ENCODE measurements at places on chromosomes 11 and 22.

DNA sequence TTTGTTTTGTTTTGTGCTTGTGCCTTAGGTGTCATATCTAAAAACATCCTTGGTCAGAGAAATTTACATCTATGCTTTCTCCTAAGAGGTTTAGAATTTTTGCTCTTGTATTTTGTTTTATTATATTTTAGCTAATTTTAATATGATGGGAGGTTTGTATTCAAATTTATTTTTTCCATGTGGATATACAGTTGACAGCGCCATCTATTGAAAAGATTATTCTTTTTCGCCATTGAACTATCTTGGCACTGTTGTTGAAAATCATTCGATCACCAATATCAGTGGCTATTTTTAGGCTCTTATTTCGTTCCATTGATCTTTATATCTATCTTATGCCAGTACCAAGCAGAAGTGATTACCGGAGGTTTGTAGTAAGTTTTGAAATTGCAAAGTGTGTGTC lies 510.3 kb downstream of the BRD1 start:
- DNase-seq, result no peak

- DNase-seq, result no peak
Measured at GRCh38 chr11:6736495-6737121, 35.2 kb downstream of the OR2AG2 start.

- peak; percentile 82 for DNase-seq
Measured at GRCh38 chr11:77127235-77127911, 673 bp upstream of the MYO7A start.

DNA sequence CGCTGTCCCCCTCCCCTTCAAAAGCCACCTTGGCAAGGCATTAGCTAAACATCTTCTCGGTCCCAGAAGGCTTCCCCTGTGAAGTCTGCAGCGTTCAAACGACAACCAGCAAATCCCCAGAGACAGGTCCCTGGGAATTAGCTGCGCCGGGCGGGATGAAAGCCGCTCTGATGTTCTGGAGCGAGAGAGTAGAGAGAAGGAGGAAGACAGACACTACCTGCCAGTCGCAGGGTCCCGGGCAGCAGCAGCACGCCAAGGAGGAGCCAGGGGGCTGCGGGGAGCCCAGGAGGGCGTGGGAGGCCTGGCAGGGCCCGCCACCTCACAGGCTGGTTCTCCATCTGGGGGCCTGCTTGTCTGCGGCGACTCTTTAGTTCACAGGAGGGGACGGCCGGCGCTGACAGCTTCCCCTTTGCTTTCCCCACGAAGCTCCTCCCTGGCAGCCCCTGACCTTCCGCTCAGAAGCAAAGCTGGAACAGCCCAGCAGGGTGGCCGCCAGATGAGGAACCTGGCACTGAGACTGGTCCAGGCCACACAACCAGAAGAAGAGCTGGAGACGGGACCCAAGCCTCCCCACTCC lies at the start of gene NFAM1:
NFAM1 (minus strand) TSS at position 384 of the 577 bp plus-strand sequence; CDS start at position 338, 46 bp downstream.
- no peak for DNase-seq

- DNase-seq, result no peak
Measured at GRCh38 chr11:116542406-116542805, 230.4 kb downstream of the BUD13 start.

DNA sequence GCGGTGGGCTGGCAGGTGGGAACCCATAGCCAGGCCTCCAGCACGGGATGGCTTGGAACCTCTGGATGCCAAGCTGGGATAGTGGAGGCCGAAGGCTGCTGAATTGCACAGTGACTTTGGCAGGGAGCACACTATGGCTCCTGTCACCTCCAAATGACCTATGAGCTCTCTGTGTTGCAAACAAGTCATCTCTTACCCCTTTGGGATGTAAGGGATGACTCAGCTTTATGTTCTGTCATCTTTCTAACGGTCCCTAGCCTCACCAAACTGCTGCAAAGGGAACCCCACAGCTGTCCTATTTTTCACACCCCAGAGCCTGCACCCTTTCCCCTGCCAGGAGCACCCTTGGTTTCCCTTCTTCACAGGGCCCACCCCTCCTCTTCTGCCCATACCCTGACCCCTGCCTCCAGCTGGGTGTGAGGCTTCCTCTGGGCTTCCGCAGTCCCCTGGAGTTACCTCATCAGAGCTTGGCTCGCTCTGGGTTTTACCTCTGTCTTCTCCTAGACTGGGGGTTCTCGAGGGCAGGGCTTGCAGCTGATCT lies 2.7 kb upstream of the SCUBE1 start:
- DNase-seq, result no peak

DNA sequence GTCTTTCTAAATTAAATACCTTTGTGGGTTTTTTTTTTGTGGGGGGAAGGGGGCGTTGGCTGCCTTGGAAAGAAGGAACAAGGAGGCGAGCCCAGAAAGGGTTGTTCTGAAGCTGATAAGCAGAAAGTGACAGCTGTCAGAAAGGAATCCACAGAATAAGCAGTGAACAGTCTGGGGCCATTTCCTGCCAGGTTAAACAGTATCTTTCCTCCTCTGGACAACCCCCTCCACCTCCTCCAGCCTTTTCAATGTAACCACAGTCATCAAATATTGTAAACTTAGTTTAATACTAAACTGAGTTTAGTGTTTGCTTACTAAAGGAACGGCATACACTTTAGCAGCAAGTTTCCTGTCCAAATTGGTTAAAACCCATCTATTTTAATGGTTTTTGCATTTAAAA lies 271.2 kb upstream of the SYN3 start:
- DNase-seq, result no peak

DNA sequence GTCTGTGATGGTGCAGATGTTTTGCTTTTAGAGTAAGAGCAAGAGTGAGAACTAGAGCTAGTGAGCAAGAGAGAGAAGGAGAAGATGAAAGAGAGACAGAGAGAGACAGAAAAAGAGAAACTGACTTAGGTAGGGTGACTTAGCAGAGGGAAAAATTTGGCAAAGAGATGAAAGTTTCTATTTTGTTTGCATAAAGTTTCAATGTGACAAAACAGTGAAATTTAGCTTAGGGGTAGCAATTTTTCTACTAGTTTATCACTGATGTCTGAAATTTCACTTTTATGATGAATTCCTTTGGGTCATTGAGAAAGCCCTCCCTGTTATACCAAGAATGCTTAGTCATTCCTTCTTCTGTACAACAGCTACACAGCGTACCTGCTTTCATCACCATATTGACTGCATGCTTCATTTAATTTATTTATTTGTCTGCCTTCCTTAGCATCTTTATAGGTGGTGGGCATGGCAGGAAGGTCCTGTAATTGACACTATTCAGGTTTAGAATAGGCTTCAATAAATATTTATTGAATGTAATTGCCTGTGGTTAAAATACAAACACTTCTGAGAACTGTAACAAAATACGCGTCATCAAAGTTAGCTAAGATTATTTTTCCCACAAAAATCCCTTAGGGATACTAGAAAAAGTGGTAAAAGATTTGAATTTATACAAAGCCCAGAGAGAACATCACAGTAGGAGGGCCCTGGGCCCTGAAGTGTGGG lies 19.9 kb upstream of the CTSC start:
- DNase-seq, result no peak

DNA sequence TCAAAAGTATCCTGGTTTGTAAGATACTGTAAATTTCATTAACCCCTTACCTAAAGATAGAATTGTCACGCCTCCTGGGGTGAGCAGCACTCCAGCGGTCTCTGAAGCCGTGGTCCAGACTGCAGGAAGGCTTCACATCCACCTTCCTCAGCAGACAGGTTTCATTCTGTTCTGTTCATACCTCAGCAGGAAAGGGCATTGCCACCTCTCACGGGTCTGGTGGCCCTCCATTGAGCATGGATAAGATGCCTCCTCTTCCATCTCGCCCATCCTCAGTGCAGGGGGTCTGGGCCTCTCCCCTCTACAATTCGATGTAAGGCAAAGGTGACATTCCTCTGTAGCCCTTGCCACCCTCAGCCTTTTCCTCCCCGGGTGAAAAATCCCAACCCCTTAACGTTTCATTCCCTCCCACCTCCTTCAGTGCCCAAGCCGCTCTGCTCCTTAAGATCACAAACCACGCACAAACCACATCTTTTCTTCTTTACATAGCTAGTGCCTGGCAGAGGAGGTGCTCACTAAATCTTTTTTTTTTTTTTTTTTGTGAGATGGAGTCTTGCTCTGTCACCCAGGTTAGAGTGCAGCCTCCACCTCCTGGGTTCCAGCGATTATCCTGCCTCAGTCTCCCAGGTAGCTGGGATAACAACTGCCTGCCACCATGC lies 28.5 kb downstream of the RPUSD4 start:
- no peak for DNase-seq

GRCh38 chr22:31278151-31278621 lies 14.1 kb downstream of the PIK3IP1 start:
- DNase-seq, result no peak

GRCh38 chr11:45453721-45454120 lies 167.6 kb upstream of the SYT13 start:
- DNase-seq, result no peak

DNA sequence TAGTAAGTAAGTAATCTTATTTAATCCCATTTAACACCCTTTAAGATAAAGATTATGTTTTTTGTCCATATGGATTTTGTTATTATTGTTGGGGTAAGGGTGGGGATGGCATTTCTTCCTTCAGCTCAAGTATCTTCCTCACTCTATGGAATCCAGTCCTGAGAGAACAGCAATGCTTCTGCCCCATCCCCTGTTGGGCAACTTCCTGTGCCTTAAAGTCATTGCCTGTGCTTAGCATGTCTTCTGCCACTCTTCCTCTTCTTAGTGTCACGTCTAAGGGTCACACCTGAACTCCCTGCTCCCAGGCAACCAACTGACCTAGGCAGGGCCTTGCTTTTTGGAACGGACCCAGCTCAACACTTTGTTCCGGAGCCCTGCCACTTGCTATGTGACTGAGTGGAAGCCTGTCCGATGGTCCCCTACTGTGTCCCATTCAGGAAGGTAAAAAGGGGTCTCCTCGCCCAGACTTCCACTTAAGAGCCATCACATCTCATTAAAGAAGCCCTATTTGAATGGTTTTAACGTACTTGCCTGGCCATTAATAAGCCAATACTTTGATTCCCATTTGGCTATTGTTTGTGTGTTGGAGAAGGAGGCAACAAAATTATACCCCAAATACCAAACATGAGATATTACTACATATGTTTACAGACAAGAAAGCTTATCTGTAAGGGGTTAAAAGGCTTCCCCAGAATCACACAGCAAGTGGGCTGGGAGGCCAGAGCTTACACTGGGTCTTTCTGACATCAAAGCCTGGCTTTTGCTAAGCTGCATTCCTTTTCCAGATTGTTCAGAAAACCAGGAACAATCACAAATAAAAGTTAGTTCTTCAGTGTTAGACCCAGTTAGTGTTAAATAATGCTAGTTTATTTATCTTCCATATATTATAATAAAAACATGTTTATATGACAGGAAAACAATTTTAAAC lies 59.2 kb downstream of the RAB38 start:
- DNase-seq, result no peak

DNA sequence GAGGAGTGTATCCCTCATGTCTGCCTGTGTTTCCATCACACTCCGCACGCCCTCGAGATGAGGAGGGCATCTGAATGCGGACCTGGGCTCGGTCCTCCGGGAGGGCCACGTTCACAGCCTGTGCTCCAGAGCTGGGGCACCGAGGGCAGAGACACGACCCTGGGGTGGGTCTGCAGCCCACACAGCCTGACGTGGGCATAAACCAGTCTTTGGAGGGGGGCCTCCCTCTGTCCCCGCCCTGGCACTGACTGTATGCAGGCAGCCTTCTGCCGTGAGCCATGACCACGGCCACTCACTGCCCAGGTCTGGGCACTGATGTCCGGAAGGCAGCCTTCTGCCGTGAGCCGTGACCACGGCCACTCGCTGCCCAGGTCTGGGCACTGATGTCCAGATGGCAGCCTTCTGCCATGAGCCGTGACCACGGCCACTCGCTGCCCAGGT lies 1425.1 kb downstream of the BRD1 start:
- no peak for DNase-seq

DNA sequence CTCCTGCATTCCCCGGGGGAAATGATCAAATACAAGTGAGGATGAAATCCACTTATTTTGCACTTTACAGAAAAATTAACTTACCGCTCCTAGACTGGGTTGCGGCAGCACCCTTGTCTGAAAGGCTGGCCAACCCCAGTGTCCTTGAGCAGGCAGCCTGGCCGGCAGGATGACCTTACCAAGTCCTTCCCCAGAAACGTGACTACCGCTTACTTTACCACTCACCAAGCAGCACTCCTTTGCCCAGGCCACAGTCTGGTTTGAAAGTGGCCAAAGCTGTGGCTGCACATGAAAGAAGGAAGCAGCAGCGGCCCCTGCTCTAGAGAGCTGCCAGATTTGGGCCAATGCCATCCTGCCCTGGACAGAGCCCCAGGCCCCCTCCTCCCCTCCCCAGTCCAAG lies 20.3 kb downstream of the MYH9 start:
- no peak for DNase-seq

GRCh38 chr11:65468874-65469333 lies 29.9 kb upstream of the MALAT1 start:
- no peak for DNase-seq

GRCh38 chr11:8018484-8019313 lies 31.6 kb downstream of the EIF3F start:
- DNase-seq, result peak; percentile 81

DNA sequence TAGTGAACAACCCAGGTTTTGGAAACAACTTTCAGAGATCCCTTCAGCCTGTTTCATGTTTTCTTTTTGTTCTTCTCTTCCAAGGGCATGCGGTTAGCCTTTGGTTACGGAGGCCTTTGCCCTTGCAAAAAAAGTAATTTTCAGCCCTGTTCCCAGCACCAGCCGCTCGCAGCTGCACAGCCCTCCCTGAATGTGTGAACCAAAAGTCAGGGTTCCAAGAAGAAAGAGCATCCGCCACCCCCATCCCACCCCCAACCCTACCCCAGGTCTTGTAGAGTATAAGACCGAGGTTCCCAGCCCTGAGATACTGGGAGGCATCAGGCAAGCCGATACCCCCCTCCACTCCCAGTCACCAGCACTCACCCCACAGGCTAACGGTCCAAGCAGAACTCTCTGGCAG lies 56.4 kb downstream of the IGLL1 start:
- no peak for DNase-seq

DNA sequence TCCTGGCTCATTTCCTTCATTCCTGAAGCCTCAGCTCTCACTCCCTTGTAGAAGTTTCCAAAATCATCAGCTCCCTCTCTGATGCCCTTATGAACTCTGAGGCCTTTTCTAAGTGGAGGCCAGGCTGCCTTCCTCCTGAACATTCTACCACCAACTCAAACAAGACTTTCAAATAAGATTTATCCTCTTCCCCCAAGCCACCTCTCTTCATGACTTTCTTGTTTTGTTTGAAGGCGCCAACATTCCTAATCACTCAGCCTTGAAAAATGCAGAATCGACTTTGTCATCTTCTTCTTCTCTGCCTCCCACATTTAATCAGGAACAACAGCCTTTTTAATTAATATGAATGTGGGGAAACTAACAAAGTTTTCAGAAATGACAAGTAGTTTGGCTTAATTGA lies 927.9 kb downstream of the OPCML start:
- DNase-seq, result no peak

GRCh38 chr11:114110952-114111947 lies 51.7 kb downstream of the ZBTB16 start:
- DNase-seq, result no peak

GRCh38 chr22:24697621-24698082 lies 76.9 kb downstream of the PIWIL3 start:
- DNase-seq, result no peak
